Stimulated activated naive CD8-positive, alpha-beta T cell treated with anti-CD3 and anti-CD28 coated beads, Interleukin-15, amount 100 ng/mL, for 72 hours (primary cell): ENCODE measurements at places on chromosomes 11 and 22.

- DNase-seq, result no peak
Observed at GRCh38 chr11:130144141-130144540, 15.4 kb upstream of the ST14 start.

- peak; percentile 65 for DNase-seq
Observed at GRCh38 chr11:61254403-61255025, 13.5 kb downstream of the PGA5 start.

- DNase-seq, result no peak
Observed at GRCh38 chr11:130022799-130023198, 20.2 kb upstream of the PRDM10 start.

GRCh38 chr22:36467042-36467810 lies 14.2 kb downstream of the TXN2 start:
- no peak for DNase-seq

DNA sequence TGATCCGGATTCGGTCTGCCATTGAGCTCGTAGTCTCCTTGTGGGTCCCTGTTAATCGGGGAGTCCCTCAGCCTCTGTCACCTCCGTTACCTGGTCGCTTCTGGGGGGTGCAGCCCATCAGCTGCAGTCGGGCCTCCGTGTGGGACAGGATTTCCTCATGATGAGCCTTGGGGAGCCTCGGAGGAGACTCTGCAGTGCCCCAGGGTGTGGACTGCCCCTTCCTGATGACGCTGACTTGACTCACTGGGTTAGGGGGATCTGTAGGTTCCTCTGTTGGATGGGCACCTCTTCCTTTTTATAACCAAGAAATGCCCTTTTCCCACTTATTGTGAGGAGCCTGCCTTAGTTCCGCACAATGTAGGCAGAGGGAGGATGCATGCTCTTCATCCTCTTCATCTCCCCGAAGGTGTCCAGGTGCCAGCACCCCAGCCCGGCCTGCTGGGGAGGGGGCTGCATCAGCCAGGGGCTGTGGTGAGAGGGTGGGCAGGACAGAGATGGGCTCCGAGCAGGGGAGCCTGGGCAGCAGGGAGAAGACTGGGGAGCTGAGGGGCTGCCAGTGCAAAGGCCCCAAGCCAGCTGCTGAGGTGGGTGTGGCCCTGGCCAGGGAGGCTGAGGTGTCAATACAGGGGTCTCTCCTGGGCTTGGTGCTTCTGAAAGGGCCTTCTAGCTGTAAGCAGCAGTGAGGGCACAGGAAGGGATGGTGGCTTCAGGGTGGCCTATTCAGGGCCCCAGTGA lies 13.5 kb upstream of the TTLL8 start:
- no peak for DNase-seq

- DNase-seq, result no peak
Observed at GRCh38 chr11:116842909-116843308, 5.5 kb upstream of the APOA1 start.

- DNase-seq, result no peak
Observed at GRCh38 chr11:5369789-5370188, 13.8 kb upstream of the OR51M1 start.

DNA sequence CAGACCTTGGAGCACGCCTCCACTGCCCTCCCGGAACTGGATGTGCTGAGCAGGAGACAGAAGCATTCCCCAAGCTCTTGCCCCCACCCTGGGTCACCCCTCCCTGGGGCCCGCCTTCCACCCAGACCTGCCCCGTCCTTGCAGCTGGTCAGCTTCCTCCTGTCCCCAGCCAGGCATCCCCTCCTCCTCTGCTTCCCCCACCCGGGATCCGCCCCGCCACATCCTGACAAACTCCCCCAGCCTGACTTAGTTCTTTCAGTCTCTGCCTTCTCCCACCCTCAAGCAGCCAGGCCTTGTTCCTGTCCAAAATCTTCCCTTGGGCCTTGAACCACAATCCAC lies 1.1 kb upstream of the PLXNB2 start:
- DNase-seq, result no peak

DNA sequence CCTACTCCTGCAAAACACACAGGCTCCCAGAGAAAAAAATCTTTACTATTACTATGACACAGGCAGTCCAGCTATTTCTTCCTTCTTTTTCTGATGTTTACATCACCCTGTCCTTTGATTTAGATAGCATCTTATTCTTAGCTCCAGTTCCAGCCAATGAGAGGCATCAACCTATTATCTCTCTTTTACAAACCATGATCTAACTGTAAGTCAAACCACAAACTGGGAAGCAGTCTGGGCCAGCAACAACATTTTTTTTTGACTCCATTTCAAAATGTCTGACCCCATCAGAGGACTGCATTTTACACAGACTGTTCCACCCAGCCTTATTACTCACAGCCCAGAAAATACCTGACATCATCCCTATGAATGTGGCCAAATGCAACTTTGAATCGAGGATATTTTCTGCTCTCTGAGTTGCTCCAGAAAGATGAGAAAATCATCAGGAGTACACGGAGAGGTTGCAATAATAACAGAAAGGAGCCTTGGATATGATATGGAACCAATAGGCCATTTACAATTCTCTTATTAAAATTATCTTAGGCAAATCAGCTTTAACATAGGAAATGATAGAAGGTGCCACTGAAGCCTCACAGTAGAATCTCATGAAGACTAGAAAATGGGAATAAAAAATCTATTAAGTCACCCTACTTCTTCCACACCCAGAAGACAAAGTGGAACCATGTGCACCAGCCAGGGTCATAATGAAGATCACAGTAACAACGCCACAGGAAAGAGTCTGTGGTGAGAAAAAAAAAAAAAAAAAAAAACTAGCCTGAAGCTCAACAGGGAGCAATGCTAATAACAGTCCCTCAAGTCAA lies 21.2 kb downstream of the TBRG1 start:
- DNase-seq, result no peak

GRCh38 chr22:19885841-19886592 lies 31.3 kb upstream of the GNB1L start:
- DNase-seq, result no peak

DNA sequence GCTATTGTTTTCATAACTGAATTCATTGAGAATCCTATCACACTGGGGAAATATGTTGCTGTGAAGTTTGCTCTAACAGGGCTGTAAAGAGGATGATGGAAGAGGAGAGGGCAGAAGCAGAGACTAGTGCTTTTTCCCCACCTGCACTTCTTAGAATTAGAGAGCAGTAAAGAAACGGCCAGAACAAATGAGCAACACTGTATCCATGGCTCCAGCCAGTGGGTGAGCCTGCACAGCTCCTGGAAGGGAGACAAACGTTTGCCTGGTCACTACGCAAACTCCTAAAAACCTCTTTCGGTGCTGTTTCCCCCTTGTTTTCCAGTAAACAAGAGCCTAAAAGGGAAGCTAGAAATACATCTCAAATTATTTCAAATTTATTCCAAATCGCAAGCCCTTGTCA lies 22.2 kb upstream of the OR10D3 start:
- DNase-seq, result no peak

GRCh38 chr11:88332851-88333250 lies 4.7 kb downstream of the CTSC start:
- no peak for DNase-seq

- peak; percentile 4 for DNase-seq
Observed at GRCh38 chr11:22976146-22976545, 115.9 kb upstream of the CCDC179 start.

- no peak for DNase-seq
Observed at GRCh38 chr11:72293910-72294615, 50.1 kb upstream of the PHOX2A start.

- no peak for DNase-seq
Observed at GRCh38 chr11:97140885-97141494, 751.2 kb downstream of the JRKL start.

DNA sequence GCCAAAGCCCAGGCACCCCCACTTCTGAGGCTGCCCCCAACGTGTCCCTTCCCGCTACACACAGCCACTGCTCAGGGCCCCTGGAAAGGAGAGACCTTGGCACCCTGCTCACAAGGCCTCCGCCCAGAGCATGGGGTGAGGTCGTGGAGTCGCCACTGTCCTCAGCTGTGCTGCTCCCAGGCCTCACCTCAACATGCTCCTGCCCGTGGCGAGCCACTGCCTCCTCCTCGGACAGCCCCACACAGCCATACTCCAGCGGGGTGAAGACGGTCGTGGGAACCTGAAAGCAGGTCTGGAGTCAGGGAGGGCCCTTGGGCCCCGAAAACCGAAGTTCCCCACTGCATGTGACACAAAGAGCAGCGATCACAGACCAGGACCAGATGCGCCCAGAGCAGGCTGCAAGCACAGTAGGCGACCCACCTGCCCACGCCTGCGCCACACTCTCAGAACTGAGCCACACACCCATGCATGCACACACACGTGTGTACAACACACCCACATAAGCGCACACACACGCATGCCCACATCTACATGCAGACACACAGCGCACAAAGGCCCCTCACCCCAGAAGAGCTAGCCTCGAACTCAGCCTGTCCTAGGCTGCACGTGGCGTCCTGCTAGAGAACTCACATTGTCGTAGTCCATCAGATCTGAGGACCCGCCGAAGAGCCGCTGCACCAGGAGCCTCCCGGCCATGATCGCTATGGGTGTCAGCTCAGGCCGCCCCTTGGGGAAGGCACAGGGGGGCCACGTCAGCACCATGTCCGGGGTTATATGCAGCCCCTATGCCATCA lies 25.5 kb upstream of the GNB1L start:
- no peak for DNase-seq

- no peak for DNase-seq
Observed at GRCh38 chr22:43628250-43628649, 183.9 kb downstream of the EFCAB6 start.

GRCh38 chr11:126711977-126712625 lies 288.5 kb downstream of the KIRREL3 start:
- no peak for DNase-seq

DNA sequence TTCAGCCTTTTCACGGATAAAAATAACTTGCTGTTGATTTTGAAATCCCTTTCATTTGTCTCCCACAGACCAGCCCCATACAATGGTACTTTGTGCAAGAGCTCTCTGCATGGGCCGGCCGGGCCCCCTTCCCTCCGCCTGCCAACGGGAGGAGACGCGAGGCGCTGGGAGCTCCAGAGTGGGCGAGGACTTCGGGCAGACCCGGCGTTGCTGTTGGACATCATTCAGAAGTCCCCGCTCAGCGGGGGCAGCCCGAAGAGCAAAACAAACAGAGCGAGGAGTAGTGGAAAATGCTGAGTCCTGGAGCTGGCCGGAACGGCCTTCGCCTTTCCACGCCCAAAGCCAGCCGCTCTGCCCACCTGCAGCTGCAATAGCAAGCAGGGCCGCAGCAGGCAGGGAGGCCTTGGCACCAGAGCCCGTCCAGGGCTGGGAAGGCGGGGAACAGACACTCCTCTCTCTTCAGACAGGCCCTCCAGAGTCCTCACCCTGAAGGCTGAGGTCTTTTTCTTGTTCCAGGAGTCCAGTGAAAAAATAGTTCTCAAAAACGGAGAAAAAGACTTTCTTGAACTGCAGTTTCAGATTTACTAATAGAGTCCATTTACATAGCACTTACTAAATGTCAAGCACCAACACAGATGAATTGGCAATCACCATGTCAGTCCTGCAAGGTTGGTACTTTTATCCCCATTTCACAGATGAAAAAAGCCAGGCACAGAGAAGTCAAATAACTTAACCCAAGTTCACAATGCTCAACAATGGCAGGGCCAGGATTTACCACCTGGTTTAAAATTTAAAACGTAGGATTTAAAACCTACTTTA lies 135.5 kb downstream of the ETS1 start:
- no peak for DNase-seq

DNA sequence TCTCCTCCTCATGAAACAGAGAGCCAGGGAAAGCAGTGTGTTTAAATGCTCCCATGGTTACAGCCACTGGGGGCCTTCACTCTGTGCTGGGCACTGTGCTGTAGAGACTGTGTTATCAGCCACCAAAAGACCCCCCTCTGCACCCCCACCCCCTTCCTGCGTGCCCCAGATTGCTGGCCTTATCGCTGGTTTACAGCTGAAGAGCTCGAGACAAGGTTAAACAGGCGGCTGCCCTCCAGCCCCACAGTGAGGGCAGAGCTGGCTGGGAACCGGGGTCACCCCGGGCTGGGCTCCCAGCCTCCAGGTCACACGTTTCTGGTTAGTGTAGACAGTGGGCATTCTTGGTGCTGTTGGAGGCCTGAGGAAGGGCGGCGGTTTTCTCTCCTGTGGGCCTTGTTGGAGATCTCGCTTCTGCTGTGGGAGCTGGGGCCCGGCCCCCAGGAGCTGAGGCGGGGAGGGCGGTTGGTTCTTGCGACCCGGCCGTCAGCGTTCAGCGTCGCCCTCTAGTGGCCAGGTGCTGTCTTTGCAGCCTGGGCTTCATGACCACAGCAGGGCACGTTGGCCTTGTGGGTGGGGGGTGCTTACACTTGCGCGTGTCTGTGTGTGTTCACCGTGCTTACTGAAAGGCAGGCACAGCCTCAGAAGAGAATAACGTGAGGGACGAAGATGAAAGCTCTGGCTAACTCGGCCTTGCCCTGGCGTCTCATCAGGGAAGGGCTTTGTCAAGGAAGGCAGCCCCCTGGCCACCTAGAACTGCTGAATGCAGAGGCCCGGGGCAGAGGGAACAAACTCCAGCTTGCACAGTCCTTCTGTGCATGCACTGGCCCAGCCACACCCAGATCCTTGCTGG lies 40.8 kb downstream of the TBC1D22A start:
- peak; percentile 59 for DNase-seq

DNA sequence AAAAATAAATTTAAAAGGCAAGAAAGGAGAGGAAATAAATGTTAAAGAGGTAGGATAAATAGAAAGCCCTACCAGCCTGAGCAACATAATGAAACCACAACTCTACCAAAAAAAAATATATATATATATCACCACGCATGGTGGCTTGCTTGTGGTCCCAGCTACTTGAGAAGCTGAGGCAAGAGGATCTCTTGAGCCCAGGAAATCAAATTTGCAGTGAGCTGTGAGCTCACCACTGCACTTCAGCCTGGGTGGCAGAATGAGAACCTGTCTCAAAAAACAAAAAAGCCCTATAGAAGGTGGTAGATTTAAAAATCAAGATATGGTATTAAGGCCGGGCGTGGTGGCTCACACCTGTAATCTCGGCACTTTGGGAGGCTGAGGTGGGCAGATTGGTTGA lies 10.5 kb downstream of the NUCB2 start:
- DNase-seq, result no peak

DNA sequence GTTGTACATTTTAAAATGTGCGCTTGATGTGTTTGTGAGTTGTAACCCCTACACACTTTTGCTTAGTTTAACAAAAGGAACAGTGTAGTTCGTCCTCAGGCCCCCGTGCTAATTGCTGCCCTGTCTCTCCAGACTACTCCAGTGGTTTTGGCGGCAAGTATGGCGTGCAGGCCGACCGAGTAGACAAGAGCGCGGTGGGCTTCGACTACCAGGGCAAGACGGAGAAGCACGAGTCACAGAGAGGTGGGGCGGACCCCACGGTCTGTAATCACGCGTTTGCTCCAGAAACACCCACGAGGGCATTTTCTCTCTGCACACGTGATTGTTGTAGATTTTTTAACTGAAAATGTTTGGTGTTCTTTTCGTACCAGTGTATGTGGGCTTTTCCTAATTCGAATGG lies 18.6 kb downstream of the CTTN start:
- DNase-seq, result no peak

DNA sequence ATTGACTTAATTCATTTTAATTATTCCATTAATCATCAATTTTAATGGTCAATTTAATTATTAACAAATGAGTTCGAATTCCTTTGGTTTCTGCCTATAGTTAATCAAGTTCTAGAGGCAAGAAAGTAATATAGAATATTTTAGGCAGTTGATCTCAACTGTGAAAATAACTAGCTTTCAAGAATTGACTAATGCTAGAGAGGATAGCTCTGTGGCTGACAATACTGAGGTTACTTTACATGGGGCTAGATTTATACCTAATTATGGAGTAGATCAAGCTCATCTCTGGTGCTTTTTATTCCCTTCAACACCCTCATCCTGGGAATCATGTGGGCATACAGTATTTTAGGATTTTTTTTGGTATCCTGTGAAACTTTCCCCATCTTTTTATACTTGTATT lies 259.4 kb downstream of the GRM5 start:
- no peak for DNase-seq
